ENCODE measurements at places on chromosomes 6 and 20. TPM values are rescaled to one million over a fixed set of nuclear protein-coding genes. Genes with fewer than 3 reads are reported as not detected.

LGSN gene
- 0.08 TPM for total RNA-seq

BPIFB2 gene
- not detected for total RNA-seq

CTCFL gene
- 1.0 TPM for total RNA-seq

ABT1 gene
- 16.3 TPM for total RNA-seq

PPDPF gene
- 82.9 TPM for total RNA-seq

PROKR2 gene
- total RNA-seq, result 0.24 TPM

MAP1LC3A gene
- total RNA-seq, result 48.2 TPM

SLC17A5 gene
- total RNA-seq, result 8.7 TPM

NKX2-2 gene
- not detected for total RNA-seq

PPP1R3G gene
- total RNA-seq, result 0.90 TPM

CD83 gene
- total RNA-seq, result 3.3 TPM

GJA1 gene
- 343 TPM for total RNA-seq

MLN gene
- not detected for total RNA-seq

OPRM1 gene
- total RNA-seq, result 2.6 TPM

POU5F1 gene
- 286 TPM for total RNA-seq

FRK gene
- total RNA-seq, result 0.97 TPM

MYLK2 gene
- total RNA-seq, result 0.71 TPM

GGT7 gene
- 24.6 TPM for total RNA-seq

NOX3 gene
- not detected for total RNA-seq

OR2H2 gene
- 1.4 TPM for total RNA-seq

NTSR1 gene
- 1.0 TPM for total RNA-seq

ATP6V1G2 gene
- 0.25 TPM for total RNA-seq

SGK2 gene
- 0.66 TPM for total RNA-seq

C6orf58 gene
- 0.18 TPM for total RNA-seq

All from motor neuron (in vitro differentiated cells).